ENCODE measurements at places on chromosomes 5 and 9. TPM values are rescaled to one million over a fixed set of nuclear protein-coding genes. Genes with fewer than 3 reads are reported as not detected.

BAG1 gene
- 54.0 TPM for total RNA-seq

FBN2 gene
- 0.51 TPM for total RNA-seq

CREBRF gene
- total RNA-seq = 8.9 TPM

CARD9 gene
- total RNA-seq = 0.23 TPM

CSF2 gene
- not detected for total RNA-seq

BASP1 gene
- 4.6 TPM for total RNA-seq

ADAMTS2 gene
- 6.9 TPM for total RNA-seq

PCDHA1 gene
- total RNA-seq = 0.13 TPM

GFRA3 gene
- total RNA-seq = 2.6 TPM

ACER2 gene
- 4.9 TPM for total RNA-seq

INSL6 gene
- total RNA-seq = not detected

STKLD1 gene
- total RNA-seq = 0.37 TPM

COL5A1 gene
- total RNA-seq = 6.3 TPM

DBN1 gene
- total RNA-seq = 20.4 TPM

GLRA1 gene
- total RNA-seq = 0.79 TPM

C5orf24 gene
- 12.3 TPM for total RNA-seq

CBY3 gene
- not detected for total RNA-seq

IRX2 gene
- total RNA-seq = 2.8 TPM

SLC36A3 gene
- total RNA-seq = not detected

SLC2A6 gene
- 1.5 TPM for total RNA-seq

SPATA31A3 gene
- not detected for total RNA-seq

ADRB2 gene
- 0.55 TPM for total RNA-seq

PDGFRB gene
- total RNA-seq = 9.4 TPM

PCDHB2 gene
- 0.63 TPM for total RNA-seq

HACD4 gene
- total RNA-seq = 0.12 TPM

CDX1 gene
- not detected for total RNA-seq

KCNV2 gene
- total RNA-seq = not detected

SOX30 gene
- not detected for total RNA-seq

IFNK gene
- not detected for total RNA-seq

LCN12 gene
- total RNA-seq = 0.57 TPM

TMEM252 gene
- total RNA-seq = not detected

CCDC152 gene
- total RNA-seq = 0.79 TPM

RLN2 gene
- not detected for total RNA-seq

RNF183 gene
- 0.16 TPM for total RNA-seq

MOB3B gene
- total RNA-seq = 4.6 TPM

CNTFR gene
- total RNA-seq = 0.28 TPM

UQCRQ gene
- 211 TPM for total RNA-seq

RASGEF1C gene
- total RNA-seq = not detected

DND1 gene
- total RNA-seq = 0.63 TPM

PCDHB10 gene
- total RNA-seq = 0.51 TPM

SPATA31E1 gene
- total RNA-seq = not detected

NMUR2 gene
- total RNA-seq = not detected

HAPLN1 gene
- total RNA-seq = not detected

C5orf34 gene
- total RNA-seq = 0.56 TPM

HTR4 gene
- total RNA-seq = not detected

ADAMTSL2 gene
- 3.5 TPM for total RNA-seq

ABLIM3 gene
- total RNA-seq = 4.1 TPM

LMX1B gene
- total RNA-seq = 1.2 TPM

All from pancreas (tissue), 10 donors.